Gastrocnemius medialis (tissue), 4 donors: ENCODE measurements at places on chromosomes 12 and 14. TPM values are rescaled to one million over a fixed set of nuclear protein-coding genes. Genes with fewer than 3 reads are reported as not detected.

DNA sequence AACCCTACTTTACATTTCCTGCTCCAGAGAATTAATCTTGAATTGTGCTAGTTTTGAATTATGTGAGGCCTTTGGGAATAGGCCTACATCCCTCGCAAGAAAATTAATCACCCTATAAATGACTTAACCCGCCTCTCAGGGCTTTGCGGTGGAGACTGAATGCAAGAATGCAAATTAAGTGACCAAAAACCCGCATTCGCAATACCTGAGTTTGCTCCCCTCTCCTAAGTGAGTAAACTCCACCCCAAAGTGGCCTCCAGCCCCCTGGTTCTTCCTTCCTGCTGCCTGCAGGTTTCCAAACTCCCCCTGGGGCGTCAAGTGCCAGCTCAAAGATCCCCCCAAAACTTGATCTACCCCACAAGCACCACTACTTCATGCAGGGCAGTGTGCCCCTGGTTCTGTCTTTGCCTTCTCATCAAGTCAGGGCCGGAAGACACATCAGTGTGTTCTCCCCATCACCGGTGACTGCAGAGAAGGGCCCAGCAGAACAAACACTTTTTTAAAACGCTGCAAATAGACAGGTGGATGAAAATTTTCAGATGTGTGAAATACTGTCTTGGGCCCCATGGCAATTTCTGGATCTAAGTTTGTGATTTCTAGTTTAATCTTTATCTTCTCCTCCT is 644.7 kb downstream of the VRK1 start:
- DNase-seq = no peak

DNA sequence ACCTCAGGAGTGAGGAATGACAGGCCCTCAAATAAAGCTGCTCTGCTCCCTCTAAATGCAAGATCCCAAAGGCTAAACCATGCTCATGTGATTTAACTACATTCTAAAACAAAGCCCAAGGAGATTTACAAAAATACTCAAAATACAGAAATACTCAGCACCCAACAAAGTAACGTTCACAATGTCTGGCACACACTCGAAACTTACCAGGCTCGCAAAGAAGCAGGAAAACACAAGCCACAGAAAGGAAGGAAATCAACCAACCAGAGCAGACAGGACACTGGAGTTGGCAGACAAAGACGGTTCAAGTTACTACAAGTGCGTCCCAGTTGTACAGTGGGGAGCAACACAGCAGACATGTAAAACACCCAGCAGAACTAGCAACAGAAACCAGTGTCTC is 33.4 kb downstream of the STX2 start:
- no peak for DNase-seq

DNA sequence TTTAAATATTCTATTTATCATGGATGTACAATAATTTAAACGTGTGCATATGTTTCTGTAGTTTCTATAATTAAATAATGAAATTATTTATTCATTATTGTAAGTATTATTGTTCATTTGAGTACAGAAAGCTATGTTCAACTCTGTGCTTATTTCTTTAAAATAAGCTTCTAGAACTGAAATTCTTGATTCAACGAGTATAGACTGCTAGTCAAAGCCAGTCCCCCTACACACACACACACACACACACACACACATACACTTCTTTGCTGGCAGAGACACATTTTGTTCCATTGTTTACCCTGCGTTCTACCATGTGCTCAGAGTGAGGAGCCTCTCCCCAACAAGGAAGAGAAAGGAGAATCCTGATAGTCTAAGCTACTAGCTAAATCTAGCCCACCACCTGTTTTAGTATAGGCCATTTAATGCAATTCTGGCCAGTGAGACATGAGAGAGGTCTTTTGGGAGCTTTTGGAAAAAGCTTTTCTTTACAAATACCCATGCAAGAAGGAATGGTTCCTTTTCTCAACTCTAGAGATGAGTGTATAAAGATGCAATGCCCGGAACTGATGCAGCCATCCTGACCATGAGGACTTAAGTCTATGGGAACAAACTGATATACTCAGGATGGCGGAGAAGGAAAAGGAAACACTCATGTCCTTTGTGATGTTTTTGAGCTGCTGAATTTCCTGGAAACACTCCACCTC is 161.4 kb downstream of the NDUFA12 start:
- DNase-seq = no peak

GRCh38 chr12:24911271-24911791 is 37.6 kb downstream of the BCAT1 start:
- no peak for DNase-seq

- no peak for DNase-seq
Measured at GRCh38 chr12:41605545-41606305, 417.6 kb downstream of the PDZRN4 start.

Gene MGAT4C
- total RNA-seq = not detected
